Fibroblast of skin of back (primary cell): ENCODE measurements at places on chromosomes 12 and 14.

DNA sequence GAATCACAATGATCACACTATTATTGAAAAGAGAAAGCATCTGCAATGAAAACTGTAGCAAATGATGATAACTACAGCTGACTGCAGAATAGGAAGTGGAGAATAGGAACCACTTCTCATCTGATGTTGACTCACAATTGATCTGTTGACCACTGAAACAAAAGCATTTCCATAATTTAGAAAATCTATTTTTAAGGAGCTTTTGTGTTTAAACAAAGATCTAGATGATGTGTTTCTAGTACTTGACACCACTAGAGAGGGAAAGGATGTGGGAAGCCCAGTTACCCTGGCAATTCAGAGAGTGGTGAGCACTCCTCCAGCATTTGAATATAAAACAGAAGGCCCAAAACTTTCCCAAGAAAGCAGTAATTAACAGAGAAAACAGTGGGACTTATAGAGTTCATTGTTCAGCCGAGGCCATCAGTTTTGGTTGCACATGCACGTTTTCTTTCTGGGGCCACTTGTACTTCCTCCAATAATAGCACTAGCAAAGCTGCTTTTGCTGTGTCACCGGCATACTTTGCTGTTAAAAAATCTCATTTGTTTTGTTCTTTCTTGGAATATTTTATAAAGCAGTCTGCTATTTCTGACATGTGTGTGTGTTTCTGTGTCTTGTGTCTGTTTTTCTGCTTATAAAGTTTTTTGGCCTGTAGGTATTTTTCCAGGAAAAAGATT is 76.1 kb upstream of the HECTD1 start:
- no peak for DNase-seq

DNA sequence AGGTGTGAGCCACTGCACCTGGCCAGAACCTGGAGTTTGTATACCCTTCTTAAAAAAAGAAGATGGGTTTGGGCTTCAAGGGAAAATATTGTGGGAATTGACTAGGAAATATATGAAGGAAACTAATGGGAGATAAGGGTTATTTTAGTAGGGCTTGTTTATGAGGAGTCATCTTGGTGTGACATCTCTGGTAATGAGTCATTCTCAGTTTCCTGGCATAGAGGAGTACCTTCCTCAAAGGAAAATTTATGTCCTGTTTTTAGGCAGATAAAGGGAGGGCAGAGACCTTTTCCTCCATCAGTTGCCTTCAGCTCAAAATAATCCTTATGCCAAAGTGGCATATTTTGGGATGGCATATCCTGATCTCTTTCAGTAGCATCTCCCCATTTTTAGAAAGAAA is 30.6 kb upstream of the NFKBIA start:
- DNase-seq, result peak; percentile 26

DNA sequence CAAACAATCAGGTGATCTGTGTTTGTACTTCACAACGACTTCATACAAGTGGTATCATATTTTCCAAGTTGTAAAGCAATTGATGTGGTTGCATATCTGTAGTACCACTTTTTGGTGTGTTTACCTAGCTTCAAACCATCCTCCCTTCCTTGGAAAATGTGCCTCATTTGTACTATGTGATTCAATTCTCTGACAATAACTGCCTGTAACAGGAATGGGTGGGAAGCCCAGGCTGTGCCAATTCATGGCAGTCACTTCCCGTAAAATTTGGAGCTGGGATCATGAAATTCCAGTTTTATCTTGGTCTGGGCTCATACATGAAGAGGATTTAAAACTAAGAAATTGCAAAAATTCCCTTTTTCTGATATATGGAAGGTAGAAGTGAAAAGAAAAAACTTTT is 250.1 kb downstream of the DIO2 start:
- DNase-seq, result no peak

GRCh38 chr14:103538291-103539055 is 9.5 kb downstream of the TRMT61A start:
- no peak for DNase-seq

DNA sequence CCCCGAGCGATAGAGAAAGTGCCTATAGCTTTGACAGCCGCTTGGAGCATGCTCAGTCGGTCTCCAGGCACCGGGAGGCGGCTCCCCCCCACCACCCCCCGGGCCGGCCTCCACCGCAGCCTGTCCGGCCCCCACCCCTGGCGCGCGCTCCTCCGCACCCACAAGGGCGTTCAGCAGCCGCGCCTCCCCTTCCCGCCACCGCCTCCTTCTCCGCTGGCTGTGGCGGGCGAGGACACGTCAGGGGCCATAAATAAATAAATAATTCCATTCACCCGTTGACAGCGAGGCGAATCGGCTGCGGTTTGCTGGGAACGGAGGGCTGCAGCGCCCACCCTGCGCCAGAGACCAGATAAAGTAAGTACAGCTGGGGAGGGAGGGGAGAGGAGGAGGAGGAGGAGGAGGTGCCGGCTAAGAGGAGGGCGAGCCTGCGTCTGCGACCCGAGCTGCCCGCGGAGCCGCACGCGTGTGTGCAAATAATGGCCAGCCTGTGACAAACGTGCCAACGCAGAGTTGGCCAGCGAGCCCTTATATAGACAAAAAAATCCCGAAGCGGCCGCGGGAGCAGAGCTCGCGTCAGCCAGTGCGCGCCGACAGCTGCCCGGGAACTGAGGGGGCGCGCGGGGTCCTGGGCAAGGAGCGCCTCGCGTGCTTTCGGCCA is at the start of gene SLC16A7:
Gene SLC16A7, plus strand, starts transcription at position 147 of the 658 bp plus-strand sequence. CDS start 108,773 bp downstream, outside the sequence.
- DNase-seq, result peak; percentile 92
